NCI-H748 treated with DMSO at 0.1 percent for 48 hours (cell line): ENCODE measurements at places on chromosomes 2 and 18.

DNA sequence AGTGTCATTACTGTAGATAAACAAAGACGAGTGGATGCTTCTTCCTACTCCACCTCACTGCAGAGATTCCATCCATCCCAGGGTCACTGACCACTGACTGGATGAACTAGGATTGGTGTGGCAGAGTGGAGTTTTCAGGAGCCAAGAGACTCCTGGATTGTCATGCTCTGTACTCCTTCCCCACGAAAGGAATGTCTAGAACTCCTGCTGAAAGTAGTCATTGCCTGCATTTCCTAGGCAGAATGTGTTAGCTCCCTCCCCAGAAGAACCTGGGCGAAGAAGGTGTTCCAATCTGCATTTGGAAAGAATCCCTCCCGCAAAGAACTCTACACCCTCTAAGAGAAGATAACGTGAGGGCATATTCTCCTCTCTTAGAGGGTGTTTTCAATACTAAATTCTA, 6.2 kb downstream of the PAX8 start:
- DNase-seq, result no peak

GRCh38 chr2:147888680-147889079, 43.9 kb downstream of the ACVR2A start:
- DNase-seq, result no peak

DNA sequence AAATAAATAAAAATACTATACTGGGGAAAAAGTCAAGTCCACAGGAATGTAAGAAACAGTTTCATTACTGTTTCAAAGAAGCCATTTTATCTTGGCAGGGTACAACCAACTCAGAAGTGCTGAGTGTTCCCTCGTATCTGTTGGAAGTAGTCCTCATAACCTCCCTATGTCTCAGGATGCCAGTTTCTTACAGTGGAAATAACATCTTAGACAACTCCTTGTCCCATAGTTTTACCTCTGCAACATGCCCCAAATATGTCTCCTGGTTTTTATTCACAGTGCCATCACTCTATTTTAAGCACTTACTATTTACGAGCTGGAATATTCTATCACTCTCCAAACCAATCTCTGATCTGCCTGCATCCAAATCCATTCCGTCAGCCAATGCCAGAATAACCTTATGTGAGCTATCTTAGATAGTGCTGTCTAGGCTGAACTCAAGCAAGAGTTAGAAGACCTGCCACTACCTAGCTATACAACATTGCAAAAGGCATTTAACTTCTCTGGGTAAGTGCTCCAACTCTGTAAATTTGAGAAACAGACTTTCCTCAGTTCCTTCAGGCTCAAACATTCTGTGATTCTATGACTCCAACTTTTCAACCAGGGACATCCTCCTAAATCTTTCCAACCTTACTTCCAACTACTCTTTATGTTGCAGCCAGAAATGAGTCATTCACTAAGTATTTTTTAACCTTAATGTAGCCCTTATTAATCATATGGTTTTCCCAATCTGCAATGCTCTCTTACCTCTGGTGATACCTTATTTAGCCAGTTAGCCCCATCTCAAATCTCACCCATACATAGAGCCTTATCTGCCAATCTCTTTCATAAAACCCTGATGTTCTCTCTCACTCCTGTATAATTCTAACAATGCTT, 66.7 kb downstream of the RTN4 start:
- DNase-seq, result no peak

GRCh38 chr18:35582899-35583558, 1.5 kb downstream of the GALNT1 start:
- DNase-seq, result peak; percentile 90

DNA sequence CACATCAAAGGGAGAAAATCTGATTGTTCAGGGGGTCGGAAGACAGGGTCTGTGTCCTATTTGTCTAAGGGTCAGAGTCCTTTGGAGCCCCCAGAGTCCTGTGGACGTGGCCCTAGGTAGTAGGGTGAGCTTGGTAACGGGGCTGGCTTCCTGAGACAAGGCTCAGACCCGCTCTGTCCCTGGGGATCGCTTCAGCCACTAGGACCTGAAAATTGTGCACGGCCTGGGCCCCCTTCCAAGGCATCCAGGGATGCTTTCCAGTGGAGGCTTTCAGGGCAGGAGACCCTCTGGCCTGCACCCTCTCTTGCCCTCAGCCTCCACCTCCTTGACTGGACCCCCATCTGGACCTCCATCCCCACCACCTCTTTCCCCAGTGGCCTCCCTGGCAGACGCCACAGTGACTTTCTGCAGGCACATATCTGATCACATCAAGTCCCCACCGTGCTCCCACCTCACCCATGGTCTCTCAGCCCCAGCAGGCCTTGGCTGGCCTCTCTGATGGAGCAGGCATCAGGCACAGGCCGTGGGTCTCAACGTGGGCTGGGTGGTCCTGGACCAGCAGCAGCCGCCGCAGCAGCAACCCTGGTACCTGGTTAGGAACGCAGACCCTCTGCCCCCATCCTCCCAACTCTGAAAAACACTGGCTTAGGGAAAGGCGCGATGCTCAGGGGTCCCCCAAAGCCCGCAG, 3.8 kb downstream of the PROC start:
- DNase-seq, result no peak

DNA sequence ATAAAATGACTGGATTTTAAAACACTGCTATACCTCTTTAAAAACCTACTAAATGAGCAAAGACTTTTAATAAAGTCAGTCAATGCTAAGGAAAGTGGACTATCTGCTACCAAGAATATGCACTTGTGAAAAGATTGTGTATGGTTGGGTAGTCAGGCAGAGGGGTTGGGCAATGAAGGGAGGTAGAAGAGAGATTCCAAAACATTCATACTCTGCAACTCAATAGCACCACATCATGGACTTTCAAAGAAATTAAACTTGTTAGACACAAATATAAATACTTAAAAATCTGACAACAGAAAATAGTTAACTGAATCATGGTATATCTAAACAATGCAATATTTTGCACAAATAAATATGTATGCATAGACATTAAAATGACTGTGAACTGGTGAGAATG, 139.9 kb upstream of the MAPRE2 start:
- DNase-seq, result no peak

- DNase-seq, result no peak
Observed at GRCh38 chr2:225097035-225097434, 54.8 kb upstream of the DOCK10 start.

- no peak for DNase-seq
Observed at GRCh38 chr2:1539973-1540372, 126.7 kb downstream of the TPO start.
